ENCODE measurements at places on chromosomes 4 and X. TPM values are rescaled to one million over a fixed set of nuclear protein-coding genes. Genes with fewer than 3 reads are reported as not detected.

GRCh38 chr4:16537926-16538325 lies 311.7 kb upstream of the TAPT1 start:
- no peak for DNase-seq

- DNase-seq = no peak
These were observed 592.9 kb downstream of the TRIML1 start for GRCh38 chr4:188732131-188732530.

DNA sequence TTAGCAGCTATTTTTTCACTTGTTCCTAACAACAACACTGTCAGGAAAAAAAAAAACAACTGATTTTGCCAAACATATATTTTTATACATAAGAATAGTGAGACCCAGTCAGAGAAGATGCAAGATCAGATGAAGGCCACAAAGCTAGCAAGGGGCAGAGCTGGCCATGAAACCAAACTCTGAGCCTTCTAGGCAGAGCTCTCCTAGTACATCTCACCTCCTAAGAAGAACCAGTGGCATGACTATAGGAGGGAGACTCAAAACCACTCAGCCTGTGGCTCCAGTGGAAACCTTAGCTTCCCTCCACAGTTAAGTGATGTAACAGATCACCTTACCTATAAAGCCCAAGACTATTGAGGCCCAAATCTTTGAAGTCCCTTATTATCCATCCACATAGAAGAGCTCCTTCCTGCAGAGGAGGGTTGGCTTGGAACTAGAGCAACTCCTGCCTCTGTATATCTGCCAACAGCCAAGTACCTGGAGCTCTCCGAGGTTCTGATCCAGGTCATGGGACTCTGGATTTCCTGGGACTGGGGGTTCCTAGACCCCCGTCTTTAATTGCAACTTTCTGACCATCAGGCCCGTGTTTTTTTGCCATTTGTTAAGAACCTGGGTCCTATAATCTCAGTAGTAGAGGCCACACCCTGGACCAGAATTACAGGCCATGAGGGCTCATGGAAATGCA lies 136.5 kb downstream of the SH3KBP1 start:
- no peak for DNase-seq

- no peak for DNase-seq
These were observed 12.1 kb upstream of the ARAP2 start for GRCh38 chr4:36256398-36256891.

The PAGE4 gene
- not detected for total RNA-seq

The SSX3 gene
- total RNA-seq = not detected

The NDP gene
- 1.1 TPM for total RNA-seq

The EMD gene
- total RNA-seq = 77.3 TPM

The ATP8A1 gene
- total RNA-seq = 0.06 TPM

All from LHCN-M2 (cell line).